ENCODE measurements at places on chromosomes 11 and 22. TPM values are rescaled to one million over a fixed set of nuclear protein-coding genes. Genes with fewer than 3 reads are reported as not detected.

Gene C11orf52
- 9.3 TPM for polyA plus RNA-seq

Gene CRYBB3
- polyA plus RNA-seq = 0.41 TPM

Gene PNPLA5
- 0.07 TPM for polyA plus RNA-seq

Gene APOL6
- 3.6 TPM for polyA plus RNA-seq

Gene THY1
- polyA plus RNA-seq = 70.0 TPM

Gene MS4A3
- 1.0 TPM for polyA plus RNA-seq

All from renal cortex interstitium (tissue), 15 donors.